A172 (cell line): ENCODE measurements at places on chromosomes 3 and 15.

DNA sequence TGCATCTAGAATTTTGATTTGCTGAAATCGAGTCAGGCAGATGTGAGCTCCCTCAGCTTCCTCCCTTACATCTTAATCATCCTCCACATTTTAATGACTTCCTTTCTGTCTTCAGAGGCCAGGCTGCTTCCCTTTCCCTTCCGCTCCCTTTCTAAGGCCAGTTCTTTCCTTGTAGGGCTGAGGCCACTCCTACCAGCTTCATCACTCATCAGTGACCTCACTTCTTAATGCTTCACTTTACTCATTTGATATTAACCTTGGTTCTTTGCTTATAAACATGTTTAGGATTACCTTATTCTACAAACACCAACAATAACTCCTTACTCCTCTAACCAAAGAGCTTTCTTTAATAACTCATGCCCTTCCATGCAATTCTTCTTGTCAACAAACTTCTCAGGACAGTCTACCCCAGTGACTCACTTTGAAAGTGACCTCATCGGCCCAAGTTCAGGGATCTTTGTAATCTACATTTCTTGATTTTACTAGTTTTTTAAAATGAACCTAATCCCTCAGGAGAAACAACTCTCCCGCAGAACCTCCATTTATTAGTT is 23.9 kb downstream of the ILDR1 start:
- DNase-seq = peak; percentile 41

DNA sequence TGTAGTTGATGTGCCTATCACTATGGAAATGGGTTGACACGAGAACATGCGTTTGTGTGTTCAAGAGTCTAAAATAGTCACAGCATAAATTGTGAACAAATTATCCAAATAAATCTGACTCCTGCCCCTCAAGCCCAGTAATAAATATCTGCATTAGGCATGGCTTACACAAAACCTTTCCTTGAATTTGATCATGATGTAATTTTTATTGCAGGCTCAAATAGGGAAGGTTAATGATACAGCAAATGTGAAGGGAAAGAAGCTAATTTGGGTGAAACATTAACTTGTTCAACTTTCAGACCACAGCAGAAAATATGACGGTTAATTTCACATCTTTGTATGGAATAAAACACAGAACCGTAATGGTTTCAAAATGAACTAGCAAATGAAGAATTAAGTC is 74.6 kb downstream of the WNT5A start:
- no peak for DNase-seq

DNA sequence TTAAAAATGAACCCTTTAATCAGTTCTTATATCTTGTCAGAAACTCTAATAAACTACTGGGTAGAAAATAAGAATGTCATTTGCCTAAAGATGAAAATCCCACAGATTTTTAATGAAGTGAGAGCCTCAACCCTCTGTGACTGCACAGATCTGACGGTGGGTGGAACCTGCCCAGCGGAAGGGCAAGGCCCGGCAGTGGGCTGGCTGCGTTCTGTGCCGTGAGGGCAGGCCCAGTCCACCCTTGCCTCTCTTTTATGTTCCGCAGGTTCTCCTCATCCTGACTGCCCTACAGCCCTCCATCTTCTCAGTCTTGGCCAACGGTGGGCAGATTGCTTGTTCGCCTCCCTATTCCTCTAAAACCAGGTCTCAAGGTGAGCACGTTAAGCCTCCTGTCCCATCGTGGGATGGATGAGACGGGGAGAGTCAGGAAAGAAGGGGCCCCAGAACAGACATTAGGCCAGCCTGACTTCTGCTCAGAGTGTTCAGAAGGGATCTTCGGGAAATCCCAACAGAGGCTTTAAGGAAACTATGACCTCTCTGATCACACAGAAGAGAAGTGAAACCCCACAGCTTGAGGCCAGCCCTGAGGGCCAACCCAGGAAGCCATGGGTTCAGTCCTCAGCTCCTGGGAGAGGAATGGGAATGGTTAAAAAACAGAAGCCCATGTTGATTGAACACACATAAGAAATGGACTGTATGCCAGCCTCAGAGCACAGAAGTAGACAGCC is 16.0 kb downstream of the SLC51A start:
- DNase-seq = no peak

DNA sequence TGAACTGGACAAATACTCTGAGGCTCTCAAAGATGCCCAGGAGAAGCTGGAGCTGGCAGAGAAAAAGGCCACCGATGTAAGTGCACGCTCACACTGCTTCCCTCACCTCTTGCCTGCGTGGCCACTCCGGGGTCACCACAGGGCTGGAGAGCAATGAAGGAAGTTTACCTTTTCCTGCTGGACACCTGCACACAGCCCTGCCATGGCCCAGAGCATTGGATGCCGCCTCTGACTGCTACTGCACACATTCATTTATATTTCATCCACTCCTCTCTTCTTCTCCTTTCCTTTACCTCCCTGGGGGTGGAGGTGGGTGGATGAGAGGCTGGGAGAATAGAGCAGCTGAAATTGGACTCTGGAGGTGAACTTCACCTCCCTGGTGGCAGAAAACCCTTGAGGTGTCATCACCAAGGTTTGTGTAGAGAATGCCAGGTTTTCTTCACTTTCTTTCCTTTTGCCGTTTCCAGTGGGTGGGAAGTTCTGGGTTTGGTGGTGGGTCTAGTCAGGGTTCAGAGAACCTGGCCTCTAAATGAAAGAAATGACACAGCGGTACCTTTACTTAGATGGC is 1.6 kb downstream of the TPM1 start:
- DNase-seq = no peak

GRCh38 chr15:83308671-83309070 is 24.2 kb upstream of the BNC1 start:
- no peak for DNase-seq

- peak; percentile 15 for DNase-seq
Measured at GRCh38 chr3:65751123-65751700, 287.5 kb downstream of the MAGI1 start.

DNA sequence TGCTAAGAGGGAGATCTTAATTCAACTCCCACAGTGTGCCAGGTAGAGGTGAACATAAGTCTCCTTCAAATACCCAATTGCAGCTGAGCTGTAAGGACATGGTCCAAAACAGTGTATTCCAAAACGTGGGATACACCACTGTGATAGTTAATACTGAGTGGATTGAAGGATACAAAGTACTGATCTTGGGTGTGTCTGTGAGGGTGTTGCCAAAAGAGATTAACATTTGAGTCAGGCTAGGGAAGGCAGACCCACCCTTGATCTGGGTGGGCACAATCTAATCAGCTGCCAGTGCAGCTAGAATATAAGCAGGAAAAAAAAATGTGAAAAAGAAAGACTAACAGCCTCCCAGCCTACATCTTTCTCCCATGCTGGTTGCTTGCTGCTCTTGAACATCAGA is 45.1 kb upstream of the PHLDB2 start:
- DNase-seq = no peak

DNA sequence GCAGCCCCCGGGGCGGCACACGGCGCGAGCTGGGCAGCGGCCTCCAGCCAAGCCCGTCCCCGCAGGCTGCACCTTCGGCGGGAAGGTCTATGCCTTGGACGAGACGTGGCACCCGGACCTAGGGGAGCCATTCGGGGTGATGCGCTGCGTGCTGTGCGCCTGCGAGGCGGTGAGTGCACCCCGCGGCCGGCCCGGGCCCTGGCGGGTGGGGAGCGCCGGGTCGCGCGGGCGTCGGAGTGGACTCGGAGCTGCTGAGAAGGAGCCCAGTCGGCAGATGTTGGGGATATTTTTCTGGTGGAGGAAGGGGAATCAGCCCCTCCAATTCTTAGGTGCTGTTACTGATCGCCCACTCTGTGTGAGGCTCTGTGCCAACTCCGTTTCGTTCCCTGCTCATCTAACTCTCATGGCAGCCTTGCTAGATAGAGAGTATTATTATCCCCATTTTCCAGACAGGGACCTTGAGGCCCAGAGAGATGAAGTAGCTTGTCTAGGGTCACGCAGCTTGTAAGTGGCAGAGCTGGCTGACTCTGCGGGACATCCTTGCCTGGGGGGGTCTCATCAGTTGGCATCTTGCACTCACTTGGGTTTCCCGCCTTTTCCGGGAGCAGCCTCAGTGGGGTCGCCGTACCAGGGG is 890 bp downstream of the CHRD start:
- DNase-seq = no peak

GRCh38 chr15:64635499-64636495 is 139.6 kb downstream of the RBPMS2 start:
- DNase-seq = no peak

GRCh38 chr3:59249698-59250361 is 200.0 kb upstream of the CFAP20DC start:
- DNase-seq = no peak

DNA sequence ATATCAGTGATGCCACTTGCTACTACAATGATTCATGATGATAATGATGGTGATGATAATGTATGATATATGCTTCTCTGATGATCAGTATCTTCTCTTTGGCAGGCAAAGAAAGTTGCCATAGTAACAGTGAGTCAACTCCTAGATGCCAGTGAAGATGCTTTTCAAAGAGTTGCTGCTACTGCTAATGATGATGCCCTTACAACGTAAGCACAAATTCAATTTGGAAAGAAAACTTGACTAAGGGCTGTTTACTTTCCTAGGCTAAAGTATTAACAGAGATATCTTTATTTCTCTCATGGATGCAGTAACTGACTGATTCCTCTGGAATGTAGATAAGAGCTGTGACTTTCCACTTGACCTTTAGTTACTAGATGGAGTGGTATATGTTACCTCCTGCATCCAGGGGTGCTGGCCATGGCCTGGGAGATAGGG is 27.8 kb downstream of the ADGRG7 start:
- DNase-seq = peak; percentile 42

GRCh38 chr3:45553469-45553974 is 41.0 kb upstream of the LIMD1 start:
- peak; percentile 65 for DNase-seq

- DNase-seq = no peak
Measured at GRCh38 chr3:106485217-106485616, 616.4 kb upstream of the CBLB start.

DNA sequence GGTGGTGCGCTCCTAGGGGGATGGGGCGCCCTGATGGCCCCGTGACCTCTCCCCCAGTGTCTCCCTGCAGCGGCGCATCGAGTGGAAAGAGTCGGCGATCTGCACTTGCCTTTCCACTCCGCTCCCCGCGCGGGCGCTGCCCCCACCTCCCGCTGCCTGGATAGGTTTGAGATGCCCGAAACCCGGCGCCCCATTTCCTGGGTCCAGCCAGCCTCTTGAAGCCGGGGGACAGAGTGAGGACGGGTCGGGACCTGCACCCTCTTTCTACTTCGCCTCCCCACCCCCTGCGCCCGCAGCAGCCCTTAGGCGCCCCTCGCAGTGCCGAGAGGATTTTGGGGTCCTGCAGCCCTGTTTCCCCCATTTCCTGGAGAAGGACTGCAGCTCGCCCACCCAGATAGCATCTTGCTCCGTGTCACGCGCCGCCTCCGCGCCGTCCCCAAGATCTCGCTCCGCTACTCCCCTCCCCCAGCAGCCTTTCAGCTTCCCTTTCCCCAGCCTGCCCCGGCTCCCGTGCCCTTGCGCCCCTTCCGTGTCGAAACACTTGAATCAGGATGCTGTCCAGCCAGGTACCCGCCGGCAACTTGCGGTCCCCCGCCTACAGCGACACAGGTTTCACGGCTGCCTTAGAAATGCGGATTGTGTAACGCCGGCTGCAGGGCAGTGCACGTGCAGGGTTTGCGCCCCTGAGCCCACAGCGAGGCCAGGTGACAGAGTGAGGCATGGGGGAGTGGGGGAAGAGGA is 519 bp downstream of the ABHD6 start:
- peak; percentile 30 for DNase-seq

- peak; percentile 25 for DNase-seq
Measured at GRCh38 chr15:98853617-98854420, 153.8 kb downstream of the PGPEP1L start.

- no peak for DNase-seq
Measured at GRCh38 chr3:8470801-8471200, 30.8 kb upstream of the LMCD1 start.

DNA sequence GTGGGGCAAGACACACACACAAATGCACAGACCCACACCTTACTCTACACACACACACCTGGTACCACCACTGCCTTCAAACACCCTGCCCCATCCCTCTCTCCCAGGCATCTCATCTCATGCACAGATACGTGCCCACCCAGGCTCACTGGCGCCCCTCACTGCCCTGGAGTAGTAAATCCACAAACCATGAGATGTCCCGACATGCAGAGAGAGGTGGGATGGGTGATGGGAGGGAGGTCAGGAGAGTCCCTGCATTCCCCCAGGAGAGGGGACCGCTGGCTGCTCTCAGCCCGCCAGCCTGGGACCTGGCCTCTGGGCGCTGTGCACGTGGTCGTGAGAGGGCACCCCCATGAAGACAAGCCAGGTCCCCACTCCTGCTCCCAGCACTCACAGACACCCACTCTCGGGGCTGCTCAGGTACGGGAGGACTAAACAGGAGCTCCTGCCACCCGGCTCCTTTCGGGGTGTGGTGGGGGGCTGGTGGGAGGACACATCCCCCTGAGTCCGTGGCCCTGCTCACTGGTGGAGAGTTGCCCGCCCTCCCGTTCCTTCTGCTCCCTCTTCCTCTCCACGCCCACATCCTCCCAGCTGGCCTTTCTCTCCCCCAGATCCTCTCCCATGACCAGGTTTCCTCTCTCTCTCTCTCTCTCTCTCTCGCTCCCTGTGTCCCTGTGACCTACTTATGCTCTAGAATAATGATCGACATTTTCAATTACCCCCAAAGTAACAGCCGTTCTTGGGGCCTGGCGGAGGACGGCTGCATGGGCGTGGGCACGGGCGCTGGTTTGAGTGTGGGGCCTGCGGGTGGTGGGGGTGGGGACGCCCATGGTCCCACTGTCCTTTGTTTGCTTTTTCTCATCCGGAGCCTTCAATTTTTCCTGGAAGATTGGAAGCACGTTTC is 18.9 kb upstream of the CSPG4 start:
- DNase-seq = peak; percentile 28

DNA sequence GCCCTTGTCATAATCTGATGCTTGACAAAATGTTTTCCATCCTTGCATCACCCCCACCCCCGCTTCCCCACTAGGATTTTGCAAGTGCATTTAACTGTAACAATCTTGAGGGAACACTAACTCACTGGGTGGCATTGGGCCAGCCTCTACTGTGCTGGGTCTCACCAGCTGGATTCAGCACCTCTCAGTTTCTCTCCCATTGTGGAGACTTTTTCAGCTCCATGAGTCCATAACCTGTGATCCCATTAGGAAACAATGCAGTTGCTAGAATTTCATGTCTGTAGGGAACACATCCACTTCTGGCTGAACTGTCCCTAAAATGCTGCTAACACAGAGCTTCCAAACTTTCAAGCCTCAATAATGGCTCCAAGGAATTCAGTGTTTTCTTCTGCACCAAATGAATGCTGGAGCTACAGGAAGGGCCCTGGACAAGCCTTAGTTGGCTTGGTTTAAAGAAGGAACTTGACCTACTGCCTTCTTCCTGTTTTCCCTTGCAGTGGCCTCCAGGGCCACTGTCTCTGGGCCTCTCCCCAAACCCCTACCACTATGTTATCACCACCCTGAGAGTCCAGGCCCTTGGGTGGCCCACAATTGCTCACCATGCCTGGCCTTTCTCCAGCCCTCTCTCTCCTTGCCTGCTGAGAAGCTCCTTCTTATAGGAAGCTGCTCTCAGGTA is 15.6 kb downstream of the CYP19A1 start:
- no peak for DNase-seq

DNA sequence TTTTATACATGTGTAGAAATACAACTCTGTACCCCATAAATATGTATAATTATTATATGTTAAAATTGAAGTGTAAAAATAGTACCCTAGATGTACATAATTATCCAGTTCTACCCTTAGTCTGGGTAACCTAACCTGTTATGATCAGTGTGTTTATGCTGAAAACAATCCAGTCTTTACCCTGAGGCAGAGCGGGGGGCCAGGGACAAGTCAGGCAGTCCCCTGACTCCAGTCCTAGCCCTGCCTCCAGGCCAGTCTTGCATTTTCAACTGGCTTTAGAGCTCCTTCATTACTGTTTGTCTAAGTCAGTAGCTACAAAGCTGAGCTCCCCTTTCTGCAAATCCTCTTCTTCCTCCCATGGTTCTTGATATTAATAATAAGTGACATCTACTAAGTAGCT is 3.1 kb downstream of the MESD start:
- DNase-seq = no peak
